ENCODE measurements at places on chromosomes 2 and 18.

- no peak for DNase-seq
Observed at GRCh38 chr2:17056236-17056635, 390.6 kb upstream of the CYRIA start.

- no peak for DNase-seq
Observed at GRCh38 chr18:32177530-32177929, 12.3 kb upstream of the MEP1B start.

- DNase-seq: peak; percentile 75
Observed at GRCh38 chr2:9163306-9164111, 43.1 kb upstream of the ASAP2 start.

DNA sequence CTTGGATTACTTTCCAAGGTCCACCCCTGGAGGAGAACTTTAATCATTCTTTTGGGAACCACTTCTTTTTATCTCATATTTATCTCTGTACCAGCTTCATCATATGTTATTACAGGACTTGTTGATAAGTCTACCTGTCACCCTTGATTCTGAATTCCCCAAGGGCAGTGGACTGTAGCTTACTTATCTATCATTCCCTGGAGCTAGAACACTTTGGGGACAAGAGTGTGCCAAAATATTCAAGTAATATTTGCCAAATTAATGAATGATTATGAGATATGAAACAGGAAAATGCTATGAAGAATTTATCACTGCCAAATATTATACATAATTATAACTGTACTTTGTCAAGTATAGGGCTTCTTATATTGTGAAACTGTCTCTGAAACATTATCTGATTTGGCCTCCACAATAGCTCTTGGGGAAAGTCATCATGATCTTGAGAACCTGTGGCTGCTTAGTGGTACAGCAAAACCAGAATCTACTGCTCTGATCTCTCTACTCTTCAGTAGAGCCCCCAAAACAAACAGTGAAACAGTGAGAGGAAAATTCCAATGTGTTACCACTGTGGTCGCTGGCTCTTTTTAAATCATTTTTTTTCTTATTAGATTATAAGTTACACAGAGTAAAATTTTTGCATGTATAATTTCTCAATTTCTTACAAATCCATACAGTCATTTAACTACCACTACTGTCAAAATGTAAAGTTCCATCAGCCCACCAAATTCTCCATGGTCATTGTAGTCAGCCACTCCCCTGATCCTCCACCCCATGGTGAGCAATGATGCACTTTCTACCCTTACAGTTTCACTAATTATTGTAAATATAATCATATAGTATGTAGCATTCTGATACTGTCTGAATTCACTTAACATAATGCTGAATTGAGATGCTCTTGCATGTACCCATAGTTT, 197.5 kb downstream of the PIEZO2 start:
- DNase-seq: no peak

DNA sequence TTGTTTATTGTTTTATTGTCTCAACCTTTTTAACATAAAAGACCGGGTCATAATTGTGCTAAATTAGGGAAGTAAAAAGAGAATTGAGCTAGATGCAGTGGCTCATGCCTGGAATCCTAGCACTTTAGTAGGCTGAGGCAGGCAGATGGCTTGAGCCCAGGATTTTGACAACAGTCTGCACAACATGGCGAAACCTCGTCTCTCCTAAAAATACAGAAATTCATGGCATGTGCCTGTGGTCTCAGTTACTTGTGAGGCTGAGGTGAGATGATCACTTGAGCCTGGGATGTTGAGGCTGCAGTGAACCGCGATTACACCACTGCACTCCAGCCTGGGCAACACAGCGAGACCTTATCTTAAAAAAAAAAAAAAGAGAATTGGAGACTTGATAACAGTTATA, 104.2 kb upstream of the TTC27 start:
- DNase-seq: no peak

- DNase-seq: no peak
Observed at GRCh38 chr2:3517948-3518495, 1.3 kb downstream of the ADI1 start.

DNA sequence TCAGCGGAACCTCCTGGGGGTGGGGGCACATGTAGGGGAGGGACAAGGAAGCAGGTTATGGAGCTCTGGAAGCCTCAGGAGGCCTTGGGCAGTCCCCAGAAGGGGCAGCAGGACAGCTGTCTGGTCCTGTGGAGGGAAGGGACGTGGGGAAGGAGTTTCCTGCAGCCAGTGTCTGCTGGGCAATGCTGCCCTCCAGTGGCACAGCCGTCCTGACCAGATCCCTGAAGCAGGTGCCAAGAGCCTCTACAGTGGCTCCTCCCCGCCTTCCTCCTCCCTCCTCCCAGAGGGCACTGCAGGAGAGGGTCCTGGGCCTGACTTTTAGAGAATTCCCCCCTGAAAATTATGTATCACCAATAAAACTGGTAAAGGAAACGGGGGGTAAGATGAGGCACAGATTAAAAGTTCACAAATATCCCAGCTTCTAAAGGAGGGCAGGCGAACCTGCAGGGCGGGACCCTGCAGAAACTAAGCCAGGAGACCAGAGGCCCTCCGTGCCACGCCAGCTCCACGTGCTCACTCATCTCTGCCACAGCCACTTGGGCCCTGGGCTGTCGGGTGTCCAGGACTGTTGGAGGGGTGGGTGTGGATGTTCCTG, 258.5 kb downstream of the TWIST2 start:
- peak; percentile 52 for DNase-seq

DNA sequence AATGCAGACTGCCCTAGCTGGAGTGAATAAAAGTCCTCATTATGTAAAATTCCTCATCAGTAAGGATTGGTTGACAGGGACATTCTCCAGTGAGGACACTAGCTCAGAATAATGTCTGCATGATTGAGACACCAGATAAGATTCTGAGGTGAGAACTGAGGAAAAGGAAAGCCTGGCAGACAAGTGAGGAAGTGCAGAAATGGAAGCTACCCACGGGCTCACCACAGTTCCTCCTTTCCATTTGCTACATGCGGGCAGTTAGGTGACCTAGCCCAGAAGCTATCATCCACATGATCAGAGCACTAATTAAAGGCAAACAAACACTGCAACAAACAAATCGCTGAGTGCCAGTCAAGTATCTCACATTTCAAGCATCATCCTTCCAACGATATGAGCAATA, 27.7 kb downstream of the NETO1 start:
- no peak for DNase-seq

- no peak for DNase-seq
Observed at GRCh38 chr2:16635791-16636699, 29.6 kb downstream of the CYRIA start.
